ENCODE measurements at places on chromosomes 3 and 15.

DNA sequence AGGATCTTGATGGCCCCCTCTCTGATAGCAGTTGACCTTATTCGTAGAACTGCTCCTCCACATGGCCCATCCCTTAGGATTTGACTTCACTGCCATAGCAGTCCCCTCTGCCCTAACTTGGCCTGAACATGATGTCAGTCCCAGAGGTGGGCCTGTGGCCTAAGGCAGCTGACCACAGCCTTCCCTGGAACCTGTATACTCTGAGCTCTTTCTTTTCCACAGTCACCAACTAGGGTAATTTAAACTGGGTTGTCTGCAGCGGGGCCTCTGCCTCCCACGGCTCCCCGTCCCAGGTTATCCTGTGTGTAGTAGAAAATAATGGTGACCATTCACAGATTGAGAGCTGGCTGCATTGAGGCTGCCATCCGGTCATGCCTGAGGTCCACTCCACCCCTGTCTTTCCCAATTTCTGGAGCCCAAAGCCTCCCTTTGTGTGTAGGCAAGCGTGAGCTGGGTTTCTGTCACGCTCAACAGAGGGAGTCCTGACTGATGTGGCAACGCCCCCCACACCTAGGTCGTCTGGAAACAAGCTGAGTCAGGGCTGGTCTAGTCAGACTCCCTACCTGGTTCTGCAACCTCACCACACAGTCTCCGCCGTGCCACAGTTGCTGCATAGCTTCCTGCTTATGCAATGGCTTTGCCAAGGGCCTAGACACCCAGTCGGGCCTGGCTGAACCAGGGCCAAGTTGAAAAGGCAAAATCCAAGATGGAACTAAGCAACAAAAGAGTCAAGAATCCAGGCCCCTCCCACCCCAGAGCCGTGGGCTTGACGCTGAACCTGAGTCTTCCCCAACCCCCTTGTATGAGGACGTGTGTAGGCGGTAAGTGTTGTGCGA is 284.5 kb downstream of the XXYLT1 start:
- no peak for DNase-seq

GRCh38 chr3:101171681-101172191 is 148.6 kb downstream of the IMPG2 start:
- no peak for DNase-seq

DNA sequence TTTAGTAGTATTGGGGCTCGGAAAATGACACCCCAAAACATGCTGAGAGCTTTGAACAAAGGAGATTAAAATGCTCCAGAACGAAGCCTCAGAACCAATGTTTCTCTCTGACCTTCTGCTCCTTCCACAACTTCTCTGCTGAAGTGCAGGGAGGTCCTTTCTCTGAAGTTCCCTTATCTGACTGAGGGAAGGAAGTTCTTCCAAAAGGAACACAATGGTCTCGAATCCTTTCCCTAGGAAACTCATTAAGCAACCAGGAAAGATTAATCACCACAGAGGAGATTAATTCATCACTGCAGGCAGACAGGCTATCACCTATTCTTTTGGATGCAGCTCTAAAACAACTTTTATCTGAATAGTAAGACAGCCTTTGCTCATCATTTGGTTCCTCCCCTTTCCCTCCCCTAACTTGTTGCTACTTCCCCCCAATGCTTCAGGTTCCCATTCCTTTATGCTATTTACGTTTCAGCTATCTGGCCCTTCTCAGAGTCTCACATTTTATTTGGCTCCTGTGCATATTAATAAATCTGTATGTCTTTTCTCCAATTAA is 18.2 kb upstream of the WDR49 start:
- DNase-seq, result no peak

DNA sequence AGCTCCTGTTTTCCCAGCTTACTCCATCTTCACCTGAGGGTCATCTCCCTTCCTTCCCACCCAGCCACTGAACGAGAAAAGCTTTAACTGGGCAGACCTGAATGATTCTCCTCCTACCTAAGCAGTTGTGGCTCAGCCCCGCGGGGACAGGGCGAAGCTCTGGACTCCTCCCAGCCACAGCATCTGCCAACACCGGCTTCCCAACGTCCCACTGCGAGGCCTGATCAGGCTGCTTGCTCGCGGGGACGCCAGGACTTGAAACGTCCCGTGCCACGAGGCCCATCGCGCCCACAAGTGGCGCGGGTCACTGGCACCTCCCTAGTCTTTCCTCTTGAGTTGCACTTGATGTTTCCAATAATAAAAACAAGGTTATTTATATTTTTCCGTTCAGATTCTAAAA is at the start of gene SPATA16:
Gene SPATA16 (minus strand): TSS at position 250 of the 400 bp plus-strand sequence. CDS start 23,504 bp downstream, outside the sequence.
- no peak for DNase-seq

GRCh38 chr15:25058080-25058785 is 103.4 kb downstream of the SNRPN start:
- DNase-seq, result no peak

Data from right renal cortex interstitium (tissue), 3 donors.